ENCODE measurements at places on chromosomes 2 and 18. TPM values are rescaled to one million over a fixed set of nuclear protein-coding genes. Genes with fewer than 3 reads are reported as not detected.

The ACOXL gene
- 0.12 TPM for total RNA-seq

The MATN3 gene
- total RNA-seq: 13.3 TPM

The CRYGC gene
- total RNA-seq: not detected

DNA sequence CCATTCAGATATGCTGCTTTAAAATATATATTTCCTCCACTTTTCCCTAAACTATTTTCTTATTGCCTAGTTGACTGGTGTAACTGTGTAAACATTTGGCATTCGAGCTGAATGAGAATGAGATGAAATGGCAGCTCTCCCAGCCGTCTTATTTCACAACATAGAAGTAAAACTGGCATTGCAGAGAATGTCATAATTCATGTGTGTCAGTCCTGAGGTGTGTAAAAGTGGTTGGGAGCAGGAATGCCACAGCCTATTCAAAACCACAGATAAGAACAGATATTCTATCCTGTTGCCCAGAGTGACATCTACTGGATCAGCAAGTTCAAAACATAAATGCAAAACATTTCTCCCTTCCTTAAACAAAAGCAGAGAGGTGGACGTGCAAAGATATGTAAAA, 565.5 kb upstream of the CHAC2 start:
- peak; percentile 90 for DNase-seq

DNA sequence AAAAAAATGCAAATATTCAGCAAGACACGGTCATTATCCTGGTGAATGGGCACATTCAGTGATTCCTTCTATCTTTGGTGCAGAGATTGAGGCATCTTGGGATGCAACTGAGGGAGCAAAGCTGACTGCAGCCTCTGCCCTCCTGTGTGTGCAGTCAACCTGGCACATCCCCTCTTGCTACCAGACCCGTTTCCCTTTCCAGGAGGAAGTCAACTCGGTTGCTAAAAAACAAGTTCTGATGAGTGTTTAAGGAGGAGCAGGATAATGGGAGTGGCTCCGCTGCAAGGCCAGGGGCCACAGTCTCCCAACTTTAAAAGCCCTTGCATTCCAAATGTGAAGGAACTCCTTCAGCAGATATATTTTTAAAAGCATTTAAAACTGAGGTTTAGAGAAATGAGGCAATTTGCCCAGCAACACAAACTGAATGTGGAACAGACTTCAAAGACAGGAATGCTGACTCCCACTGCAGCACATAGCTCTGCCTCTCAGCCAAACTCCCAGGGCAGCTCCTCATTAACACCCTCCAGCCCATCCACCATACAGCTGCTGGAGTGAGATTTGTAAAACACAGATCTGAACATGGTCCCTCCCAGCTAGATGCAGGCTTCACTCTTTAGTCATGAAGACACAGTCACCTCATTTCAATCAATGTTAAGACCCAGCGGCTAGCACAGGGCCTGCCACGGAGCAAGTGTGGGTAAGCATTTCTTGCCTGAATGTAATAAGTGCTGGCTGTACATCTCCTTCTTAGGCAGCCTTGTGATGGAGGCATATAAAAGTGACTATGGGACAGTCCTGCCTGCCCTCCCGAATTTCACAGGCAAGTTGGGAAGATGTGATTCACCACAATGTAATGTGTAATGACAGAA, 54.3 kb downstream of the VSNL1 start:
- peak; percentile 84 for DNase-seq

DNA sequence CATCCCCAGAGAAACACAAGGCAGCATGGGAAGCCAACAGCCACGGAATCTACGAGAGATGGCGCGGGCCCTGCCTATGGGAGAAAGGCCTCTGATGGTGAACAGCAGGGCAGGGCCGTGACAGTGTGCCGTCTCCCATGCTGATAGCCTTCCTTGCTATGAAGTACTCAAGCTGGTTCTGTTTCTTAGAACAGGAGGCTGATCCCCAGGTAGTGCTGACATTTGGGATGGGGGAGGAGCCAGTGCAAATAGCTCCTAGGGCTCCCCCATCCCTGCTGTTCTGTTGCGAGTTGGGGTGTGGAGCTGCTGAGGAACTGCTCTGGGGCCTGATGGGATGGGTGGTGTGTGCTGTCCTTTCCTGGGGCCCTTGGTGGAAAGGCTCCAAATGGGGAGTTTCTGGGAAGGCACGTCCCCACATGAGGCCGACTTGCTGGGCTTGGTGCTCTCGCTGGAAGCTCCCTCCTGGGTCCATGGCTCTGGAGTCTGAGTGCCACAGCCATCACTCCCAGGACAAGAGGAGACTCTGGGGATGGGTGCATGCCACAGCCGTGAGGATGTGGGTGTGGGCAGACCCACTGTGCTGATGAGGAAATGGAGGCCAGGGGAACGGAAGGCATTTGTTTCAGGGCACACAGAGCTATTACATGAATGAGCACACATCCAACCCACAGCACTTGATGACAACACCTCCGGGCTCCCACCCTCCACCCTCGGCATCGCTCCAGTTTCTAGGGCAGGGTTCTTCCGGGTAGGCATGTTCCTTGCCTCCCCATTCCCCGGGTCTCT, 246.8 kb downstream of the HDAC4 start:
- no peak for DNase-seq

DNA sequence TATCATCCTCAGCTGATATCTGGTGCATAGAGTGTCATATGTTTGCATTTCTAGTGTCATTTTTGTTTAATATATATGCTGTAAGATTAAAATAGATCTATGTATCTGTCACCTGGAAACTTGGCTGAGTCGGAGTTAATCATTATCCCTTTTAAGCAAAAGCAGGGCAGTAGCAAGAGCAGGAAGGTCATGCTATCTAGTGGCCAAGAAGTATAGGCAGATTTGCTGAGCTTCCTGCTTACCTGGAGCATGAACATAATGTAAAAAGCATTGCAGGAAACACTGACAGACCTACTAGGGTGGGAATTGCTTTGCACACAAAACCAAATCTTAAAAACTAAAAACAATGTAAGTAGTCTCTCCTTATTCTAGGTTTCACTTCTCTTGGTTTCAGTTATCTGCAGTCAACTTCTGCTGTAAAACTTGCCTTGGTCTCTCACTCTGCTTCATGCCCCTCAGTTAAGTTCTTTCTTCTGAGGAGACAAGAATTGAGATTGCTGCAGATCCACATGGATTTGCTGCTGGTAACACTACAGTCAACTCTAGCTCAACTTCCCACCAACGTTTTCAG, 295.3 kb downstream of the CDH7 start:
- no peak for DNase-seq

DNA sequence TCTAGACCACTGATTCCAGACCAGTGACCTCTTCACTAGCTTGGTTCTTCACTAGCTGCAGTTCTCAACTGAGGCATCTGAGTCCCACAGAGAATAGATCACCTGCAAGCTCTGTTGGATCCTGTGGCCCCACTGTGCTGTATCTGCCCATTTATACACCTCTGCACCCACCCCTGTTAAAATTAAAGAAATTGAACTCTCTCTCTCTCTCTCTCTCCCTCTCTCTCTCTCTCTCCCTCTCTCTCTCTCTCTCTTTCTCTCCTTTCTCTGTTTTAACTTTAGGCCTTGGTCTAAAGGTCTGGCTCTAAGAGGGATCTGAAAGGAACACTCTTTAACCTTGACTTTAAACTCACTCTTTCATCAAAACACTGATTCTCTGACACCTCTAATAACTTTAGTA, 150.5 kb downstream of the ZEB2 start:
- DNase-seq: no peak

GRCh38 chr2:227782804-227783203, 30.8 kb upstream of the CCL20 start:
- DNase-seq: no peak

DNA sequence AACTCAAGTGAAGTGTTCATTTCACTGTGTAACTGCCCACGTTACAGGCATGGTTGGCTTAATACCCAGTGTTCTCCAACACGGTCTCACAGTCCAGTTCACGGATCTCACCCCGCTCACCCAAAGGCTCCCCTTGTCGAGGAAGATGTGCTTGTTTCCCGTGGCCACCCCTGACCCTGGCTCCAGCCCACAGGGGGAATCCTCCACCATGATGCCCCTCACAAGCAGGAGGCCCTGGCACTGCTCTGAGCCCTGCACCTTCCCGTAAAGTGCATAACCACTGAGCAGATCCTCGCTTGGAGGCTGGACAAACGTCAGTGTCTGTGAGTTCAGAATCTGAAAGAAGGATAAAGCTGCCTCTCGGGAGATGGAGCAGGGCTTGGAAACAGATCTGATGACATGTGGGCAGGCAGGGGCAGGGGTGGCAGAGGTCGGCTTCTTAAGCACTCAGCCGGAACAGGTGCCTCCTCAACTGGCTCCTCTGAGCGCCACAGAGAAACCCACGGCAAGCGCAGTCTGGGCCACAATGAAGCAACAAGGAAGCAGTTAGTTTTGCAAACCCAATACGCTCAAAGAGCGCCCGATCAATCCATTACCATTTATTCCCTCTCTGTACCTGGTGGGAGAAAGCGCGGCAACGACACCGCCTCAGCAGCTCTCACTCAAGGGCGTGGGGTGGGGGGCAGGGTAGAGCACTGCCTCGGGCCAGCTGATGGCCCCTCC, 17.6 kb downstream of the HDAC4 start:
- DNase-seq: no peak

- no peak for DNase-seq
Measured at GRCh38 chr2:65452150-65452895, 19.9 kb upstream of the SPRED2 start.

DNA sequence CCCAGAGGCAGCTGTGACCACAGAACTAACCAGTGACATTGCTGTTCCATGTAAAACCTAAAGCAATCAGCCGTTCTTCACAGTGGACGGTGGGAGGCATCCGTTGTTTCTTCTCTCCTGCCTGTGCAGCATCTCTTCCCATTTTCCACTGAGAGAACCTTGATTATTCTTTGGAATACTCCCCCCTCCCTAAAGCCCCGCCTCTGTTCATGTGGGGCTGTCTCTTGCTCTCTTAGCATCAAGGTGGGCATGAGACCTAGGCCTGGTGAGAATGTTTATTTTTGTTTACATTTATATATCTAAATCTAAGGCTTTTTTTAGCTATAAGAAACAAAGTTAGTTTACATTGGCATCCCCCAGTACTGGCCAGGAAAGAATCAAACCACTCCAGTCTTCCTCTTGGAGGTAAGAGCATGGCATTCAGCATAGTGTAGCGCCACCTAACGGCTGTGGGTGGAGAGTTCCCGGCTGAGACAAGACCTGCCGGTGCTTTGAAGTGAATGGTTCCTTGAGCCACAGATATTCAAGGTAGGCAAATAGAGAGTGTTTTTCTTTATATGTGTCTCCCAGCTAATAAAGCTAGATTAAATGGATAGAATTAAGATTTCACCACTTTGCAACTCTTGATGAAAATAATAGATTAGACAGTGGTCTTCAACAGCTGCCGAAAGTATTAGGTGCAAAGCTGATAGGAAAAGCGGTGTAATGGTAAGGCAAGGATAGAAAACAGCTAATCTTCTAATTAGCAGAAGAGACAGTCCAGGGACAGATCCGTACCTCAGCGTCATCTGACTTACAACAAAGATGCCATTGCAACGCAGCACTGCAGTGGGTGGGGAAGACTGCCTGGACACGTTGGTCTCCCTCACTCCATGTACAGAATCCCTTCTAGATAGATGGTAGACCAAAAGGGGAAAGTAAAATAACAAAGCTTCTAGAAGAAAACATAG, 219.6 kb upstream of the RAB12 start:
- peak; percentile 45 for DNase-seq

GRCh38 chr2:8648441-8649213, 33.2 kb upstream of the ID2 start:
- no peak for DNase-seq

GRCh38 chr2:238228700-238229099, 11.1 kb downstream of the HES6 start:
- peak; percentile 37 for DNase-seq

DNA sequence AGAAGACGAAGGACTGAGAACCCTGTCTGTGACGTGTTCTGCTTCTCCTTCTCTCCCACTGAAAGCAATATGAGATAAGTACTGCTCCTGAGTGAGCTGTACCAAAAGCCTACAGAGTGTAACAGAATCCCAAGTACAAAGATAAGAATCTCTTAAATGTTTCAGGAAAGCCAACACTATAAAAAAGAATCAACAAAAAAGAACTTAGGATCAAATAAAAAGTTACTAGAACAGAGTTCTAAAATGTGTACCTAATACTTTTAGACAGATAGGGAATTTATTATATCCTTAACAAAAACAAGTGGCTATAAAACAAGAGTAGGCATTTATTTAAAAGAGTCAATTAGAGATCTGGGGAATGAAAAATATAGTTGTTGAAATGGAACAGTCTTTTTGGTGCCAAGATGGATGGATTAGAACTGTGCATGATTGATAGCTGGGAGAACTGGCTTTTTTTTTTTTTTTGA, 49.0 kb downstream of the NCOA1 start:
- no peak for DNase-seq

- DNase-seq: no peak
Measured at GRCh38 chr2:240155048-240155744, 14.7 kb upstream of the OTOS start.

- DNase-seq: peak; percentile 77
Measured at GRCh38 chr2:68336192-68336591, 16.4 kb upstream of the CNRIP1 start.

DNA sequence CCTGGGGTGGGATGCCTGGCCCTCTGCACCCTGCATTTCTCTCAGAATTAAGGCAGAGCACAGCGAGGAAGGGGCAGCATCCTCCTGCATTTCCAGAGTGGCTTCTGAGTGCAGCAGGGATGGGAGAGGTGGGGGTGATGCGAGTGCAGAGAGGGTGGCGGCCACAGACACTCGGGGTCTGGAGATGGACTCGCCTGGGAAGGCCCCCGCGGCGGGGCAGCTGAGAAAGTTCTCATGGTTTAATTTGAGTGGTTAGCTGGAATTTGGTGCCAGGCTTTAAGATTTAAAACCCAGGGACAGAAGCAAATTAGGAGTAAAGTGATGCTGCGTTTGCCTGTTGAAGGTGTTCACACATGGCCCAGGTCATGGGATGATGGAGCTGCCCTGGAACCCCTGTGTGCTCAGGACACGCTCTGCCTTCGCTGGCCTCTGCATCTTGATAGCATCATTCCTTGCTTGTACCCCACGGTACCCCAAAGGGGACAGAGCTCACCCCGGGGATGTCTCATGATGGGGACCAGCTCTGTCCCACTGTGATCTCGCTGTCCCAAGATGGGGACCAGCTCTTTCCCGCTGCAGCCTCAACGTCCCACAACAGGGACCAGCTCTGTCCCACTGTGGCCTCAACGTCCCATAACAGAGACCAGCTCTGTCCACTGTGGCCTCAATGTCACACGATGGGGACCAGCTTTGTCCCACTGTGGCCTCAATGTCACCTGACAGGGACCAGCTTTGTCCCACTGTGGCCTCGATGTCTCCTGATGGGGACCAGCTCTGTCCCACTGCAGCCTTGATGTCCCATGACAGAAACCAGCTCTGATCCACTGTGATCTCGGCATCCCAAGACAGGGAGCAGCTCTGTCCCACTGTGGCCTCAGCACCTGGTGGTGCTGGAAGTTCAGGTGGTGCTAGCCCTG, 27.5 kb downstream of the TMEM18 start:
- DNase-seq: no peak

GRCh38 chr2:46006473-46007025, 290.7 kb upstream of the EPAS1 start:
- no peak for DNase-seq

GRCh38 chr2:320561-320960, 32.7 kb upstream of the ALKAL2 start:
- DNase-seq: no peak

All from astrocyte (in vitro differentiated cells and primary cell).